NCI-H146 (cell line): ENCODE measurements at places on chromosomes 1 and 21.

DNA sequence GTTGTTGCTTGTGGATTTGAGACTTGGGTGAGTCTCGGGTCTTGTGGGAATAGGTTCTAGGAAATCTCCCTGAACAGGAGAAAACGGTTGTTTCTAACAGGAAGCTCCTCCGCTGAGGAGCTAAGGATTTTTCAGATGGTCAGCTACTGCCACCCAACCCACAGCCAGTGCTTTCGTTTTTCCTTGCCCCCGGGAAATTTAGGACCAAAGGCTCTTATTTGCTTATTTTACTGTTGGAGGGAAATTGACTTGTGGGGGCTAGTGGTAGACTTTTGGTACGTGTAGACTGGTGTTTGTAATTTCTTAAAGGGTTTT, 792 bp downstream of the SNX7 start:
- peak; percentile 12 for DNase-seq

- no peak for DNase-seq
These were observed 64.5 kb downstream of the CD58 start for GRCh38 chr1:116506132-116507004.

GRCh38 chr1:58594546-58594945, 17.5 kb upstream of the TACSTD2 start:
- no peak for DNase-seq

DNA sequence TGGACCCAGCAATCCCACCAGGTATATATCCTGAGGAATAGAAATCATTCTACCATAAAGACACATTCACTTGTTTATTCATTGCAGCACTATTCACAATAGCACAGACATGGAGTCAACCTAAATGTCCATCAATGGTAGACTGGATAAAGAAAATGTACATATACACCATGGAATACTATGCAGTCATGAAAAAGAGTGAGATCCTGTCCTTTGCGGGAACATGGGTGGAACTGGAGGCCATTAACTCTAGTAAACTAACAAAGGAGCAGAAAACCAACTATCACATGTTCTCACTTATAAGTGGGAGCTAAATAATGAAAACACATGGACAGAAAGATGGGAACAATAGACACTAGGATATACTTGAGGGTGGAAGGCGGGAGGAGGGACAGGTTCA, 36.1 kb upstream of the PRKACB start:
- DNase-seq: no peak

- no peak for DNase-seq
These were observed 378.0 kb upstream of the VAMP3 start for GRCh38 chr1:7393136-7393535.

DNA sequence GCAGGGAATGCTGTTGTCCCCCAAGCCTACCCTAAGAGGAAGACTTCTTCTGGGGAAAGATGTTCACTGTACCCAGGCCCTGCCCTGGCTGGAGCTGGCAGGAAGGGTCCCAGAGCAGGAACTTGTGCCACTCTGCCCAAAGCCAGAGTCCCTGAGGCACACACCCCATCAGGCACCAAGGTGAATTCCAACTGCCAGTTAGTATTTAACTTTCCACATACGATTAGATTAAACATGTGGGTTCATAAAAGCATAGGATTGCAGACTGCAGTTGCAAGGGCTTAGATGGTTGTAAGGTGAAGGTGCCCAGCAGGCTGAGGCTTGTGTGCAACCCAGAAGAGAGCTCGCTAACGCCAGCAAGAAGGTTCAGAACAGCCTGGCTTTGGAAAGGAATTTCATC, at the start of gene KCNE2:
TSS of gene KCNE2 (plus strand) at position 274 of the 400 bp plus-strand sequence. CDS start 6,473 bp downstream, outside the sequence.
- DNase-seq: no peak

GRCh38 chr1:10696977-10697376, 99.5 kb downstream of the CASZ1 start:
- no peak for DNase-seq

GRCh38 chr1:68188644-68189340, 43.5 kb downstream of the WLS start:
- no peak for DNase-seq

DNA sequence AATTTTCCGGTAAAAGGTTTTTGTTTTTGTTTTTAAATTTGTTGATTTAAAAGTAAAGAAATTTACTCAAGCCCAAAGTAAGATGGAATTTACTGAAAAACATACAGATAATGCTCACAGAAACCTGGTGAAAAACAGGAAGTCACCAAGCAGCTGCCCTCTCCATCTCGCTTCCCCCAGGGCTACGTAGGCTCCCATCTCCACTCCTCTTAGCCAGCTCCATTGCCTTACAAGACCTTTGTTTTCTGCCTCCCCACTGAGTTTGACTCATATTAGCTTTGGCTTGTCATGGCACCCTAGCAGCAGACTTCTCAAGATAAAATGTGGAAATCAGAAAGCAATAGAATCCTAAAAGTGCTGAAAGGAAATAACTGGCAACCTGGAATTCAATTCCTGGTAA, 57.9 kb downstream of the PHTF1 start:
- DNase-seq: peak; percentile 18

- no peak for DNase-seq
These were observed 122.3 kb downstream of the GRIK1 start for GRCh38 chr21:29817450-29817849.

GRCh38 chr1:204255225-204255624, 41.4 kb upstream of the GOLT1A start:
- DNase-seq: no peak

DNA sequence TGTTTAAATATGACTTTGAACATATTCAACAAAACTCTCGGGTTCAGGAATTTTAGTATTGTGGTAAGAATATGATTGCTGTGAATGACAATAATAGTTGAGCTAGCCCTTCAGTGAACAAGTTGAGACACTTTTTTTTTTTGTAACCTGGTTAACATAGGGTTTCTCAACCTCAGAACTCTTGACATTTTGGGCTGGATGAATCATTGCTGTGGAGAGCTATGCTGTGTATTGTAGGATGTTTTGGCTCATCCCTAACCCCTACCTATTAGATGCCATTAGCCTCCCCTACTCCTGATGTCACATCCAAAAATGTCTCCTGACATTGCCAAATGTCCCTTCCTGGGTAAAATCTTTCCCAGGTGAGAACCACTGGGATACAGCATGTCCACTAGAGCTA, 113.7 kb downstream of the RUNX1 start:
- no peak for DNase-seq

GRCh38 chr1:30977105-30977504, 68.5 kb upstream of the SDC3 start:
- DNase-seq: no peak

GRCh38 chr1:150995460-150995859, 11.2 kb downstream of the MINDY1 start:
- DNase-seq: no peak

DNA sequence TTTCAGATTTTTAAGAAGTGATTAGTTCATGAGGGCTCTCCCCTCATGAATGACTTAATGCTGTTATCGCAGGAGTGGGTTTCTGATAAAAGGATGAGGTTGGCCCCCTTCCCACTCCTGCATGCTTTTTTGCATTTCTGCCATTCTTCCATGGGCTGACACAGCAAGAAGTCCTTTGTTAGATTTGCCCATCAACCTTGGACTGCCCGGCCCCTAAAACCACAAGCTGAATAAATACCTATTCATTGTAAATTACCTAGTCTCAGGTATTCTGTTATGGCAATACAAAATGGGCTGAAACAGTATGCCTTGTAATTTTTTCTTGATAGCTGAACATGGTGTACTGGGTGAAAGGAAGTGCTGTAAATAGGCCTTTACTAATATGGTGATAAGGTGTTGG, 72.7 kb upstream of the DPH5 start:
- DNase-seq: no peak
